Astrocyte (in vitro differentiated cells and primary cell): ENCODE measurements at places on chromosomes 6 and 20. TPM values are rescaled to one million over a fixed set of nuclear protein-coding genes. Genes with fewer than 3 reads are reported as not detected.

GRCh38 chr20:1932971-1933370, 37.8 kb downstream of the SIRPA start:
- peaks cover 2% of the 10 kb centered on the region for H3K36me3 ChIP-seq
- H3K4me1 ChIP-seq, result peaks cover 12% of the 10 kb centered on the region
- H3K27me3 ChIP-seq, result no peaks in the 10 kb centered on the region
- H3K27ac ChIP-seq, result no peak overlapping the region

BPIFB1 gene
- total RNA-seq, result not detected in 2 replicates

- no peaks in the 10 kb centered on the region for H3K36me3 ChIP-seq
- peak; percentile 44 for DNase-seq
- no peak overlapping the region for H3K27ac ChIP-seq
- H3K4me1 ChIP-seq, result peaks cover 23% of the 10 kb centered on the region
- H3K27me3 ChIP-seq, result no peaks in the 10 kb centered on the region
Observed at GRCh38 chr20:17538517-17539170, 7.5 kb upstream of the BFSP1 start.

C20orf141 gene
- total RNA-seq, result not detected in 2 replicates

RRP36 gene
- 68.6 and 77.9 TPM in 2 replicates for total RNA-seq
